ENCODE measurements at places on chromosomes 13 and 19. TPM values are rescaled to one million over a fixed set of nuclear protein-coding genes. Genes with fewer than 3 reads are reported as not detected.

Gene CBLC
- 0.80 TPM for total RNA-seq

Gene MUC16
- 3.4 TPM for total RNA-seq

Gene KLK7
- total RNA-seq = not detected

DNA sequence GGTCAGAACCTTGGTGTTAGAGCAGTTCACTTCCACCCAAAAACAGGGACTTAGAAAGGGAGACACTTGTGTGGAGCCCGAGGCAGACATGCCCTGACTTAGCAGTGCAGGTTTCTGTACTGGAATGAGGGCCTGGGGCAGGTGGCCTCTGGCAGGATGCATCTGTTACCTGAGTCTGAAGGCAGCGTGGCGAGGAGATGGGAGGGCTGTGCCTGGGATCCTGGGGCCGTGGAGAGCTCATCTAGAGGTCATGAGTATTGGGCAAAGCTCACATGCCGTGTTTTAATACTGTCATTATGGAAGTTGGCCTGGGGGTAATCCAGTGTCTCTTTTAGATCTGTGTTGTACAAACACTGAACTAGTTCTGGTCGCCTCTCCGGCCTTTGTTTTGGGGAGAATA is 21.4 kb downstream of the KDM4B start:
- H3K36me3 ChIP-seq = no peaks in the 10 kb centered on the region
- no peak for DNase-seq
- H3K27ac ChIP-seq = no peak overlapping the region
- H3K4me1 ChIP-seq = no peaks in the 10 kb centered on the region
- H3K27me3 ChIP-seq = no peaks in the 10 kb centered on the region

DNA sequence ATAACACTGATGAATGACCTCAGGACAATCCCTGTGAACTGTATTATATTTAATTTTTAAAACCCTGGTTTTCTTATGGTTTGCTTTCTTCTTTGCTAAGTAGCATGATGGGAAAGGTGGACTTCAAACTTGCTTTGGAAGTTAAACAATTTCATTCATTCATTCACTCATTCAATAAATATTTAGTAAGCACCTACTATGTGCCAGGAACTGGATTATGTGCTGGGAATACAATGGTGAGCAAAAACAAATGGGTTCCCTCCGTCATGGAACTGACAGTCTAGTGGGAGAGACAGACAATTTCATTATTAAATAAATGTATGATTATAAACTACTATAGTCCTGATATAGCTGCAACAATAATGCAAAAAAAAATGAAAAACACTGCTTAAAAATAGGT is 70.3 kb downstream of the USP12 start:
- no peak overlapping the region for H3K27ac ChIP-seq
- H3K27me3 ChIP-seq = no peaks in the 10 kb centered on the region
- DNase-seq = no peak
- no peak overlapping the region for H3K4me3 ChIP-seq
- peaks cover 22% of the 10 kb centered on the region for H3K36me3 ChIP-seq
- peaks cover 16% of the 10 kb centered on the region for H3K4me1 ChIP-seq

DNA sequence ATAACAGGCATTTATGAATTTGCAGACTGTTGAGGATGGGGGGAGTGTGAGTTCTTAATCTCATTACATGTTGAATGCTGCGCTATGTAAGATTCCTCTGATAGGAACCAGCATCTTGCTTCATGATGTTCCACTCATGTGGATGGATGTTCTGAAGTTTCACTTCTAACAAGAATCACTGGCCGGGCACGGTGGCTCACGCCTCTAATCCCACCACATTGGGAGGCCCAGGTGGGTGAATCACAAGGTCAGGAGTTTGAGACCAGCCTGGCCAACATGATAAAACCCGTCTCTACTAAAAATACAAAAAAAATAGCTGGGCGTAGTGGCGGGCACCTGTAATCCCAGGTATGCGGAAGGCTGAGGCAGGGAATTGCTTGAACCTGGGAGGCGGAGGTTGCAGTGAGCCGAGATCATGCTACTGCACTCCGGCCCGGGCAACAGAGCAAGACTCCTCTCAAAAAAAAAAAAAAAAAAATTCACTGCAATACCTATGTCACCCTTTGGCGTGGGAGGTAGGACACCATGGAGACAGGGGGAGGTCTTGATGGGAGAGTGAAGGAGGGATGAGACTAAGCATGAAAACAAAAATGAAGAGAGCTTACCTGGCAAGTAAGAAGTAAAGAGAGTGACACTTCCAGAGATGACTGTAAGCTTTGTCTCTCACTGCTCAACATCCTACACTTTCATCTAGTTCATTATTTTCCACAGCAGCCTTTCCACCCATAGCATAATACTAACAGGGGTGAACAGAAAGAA is 133.0 kb downstream of the DCT start:
- H3K27me3 ChIP-seq = no peaks in the 10 kb centered on the region
- no peak for DNase-seq
- no peaks in the 10 kb centered on the region for H3K36me3 ChIP-seq

GRCh38 chr19:47274891-47275761 is 441 bp downstream of the INAFM1 start:
- H3K27me3 ChIP-seq = no peaks in the 10 kb centered on the region
- H3K4me1 ChIP-seq = peaks cover 9% of the 10 kb centered on the region
- DNase-seq = no peak

GRCh38 chr13:100542826-100543156 is 45.8 kb downstream of the GGACT start:
- no peak overlapping the region for H3K4me3 ChIP-seq
- H3K36me3 ChIP-seq = no peaks in the 10 kb centered on the region
- peaks cover 5% of the 10 kb centered on the region for H3K4me1 ChIP-seq
- H3K27ac ChIP-seq = no peak overlapping the region
- H3K27me3 ChIP-seq = no peaks in the 10 kb centered on the region

Gene SIGLEC14
- total RNA-seq = not detected

- H3K27ac ChIP-seq = no peak overlapping the region
- H3K36me3 ChIP-seq = no peaks in the 10 kb centered on the region
- H3K27me3 ChIP-seq = no peaks in the 10 kb centered on the region
- H3K4me3 ChIP-seq = no peak overlapping the region
- H3K4me1 ChIP-seq = no peaks in the 10 kb centered on the region
- DNase-seq = no peak
Observed at GRCh38 chr13:67238277-67238859, 8.2 kb upstream of the PCDH9 start.

GRCh38 chr13:39684531-39685137 is 29.2 kb downstream of the COG6 start:
- no peak for DNase-seq
- H3K27me3 ChIP-seq = no peaks in the 10 kb centered on the region
- no peak overlapping the region for H3K4me3 ChIP-seq
- no peaks in the 10 kb centered on the region for H3K36me3 ChIP-seq
- H3K4me1 ChIP-seq = no peaks in the 10 kb centered on the region
